ENCODE measurements at places on chromosomes 4 and X.

DNA sequence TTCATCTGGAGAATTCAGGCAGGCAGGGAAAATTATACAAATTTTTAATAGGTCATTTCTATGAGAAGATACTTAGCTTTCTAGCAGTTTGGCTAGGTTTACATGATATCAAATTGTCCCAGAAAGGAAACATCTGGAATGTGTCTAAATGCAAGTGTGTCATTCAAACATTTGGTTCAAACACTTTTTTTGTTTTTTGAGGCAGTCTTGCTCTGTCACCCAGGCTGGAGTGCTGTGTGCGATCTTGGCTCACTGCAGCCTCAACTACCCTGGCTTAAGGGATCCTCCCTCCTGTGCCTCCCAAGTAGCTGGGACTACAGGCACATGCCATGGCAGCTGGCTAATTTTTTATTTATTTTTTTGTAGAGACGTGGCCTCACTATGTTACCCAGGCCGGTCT, 31.6 kb downstream of the SPARCL1 start:
- no peak for DNase-seq

DNA sequence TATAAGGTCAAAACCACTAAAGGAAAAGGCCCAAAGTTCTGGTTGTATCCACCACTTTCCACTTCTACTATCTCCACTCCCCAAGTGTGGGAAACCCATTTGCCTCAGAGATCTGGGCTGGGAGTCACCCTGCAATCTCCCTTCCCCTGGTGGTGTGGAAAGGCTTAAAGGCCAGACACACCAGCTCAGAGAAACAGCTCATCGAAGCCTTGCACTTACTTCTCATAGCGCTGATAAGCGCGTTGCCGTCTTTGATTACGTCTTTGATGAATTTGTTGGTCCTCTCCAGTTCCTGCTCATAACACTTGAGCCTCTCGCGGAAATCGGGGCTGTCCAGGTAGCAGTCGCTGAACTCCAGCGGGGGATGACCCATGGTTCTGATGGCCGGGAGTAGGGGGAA, 647 bp downstream of the OPHN1 start:
- DNase-seq = no peak

DNA sequence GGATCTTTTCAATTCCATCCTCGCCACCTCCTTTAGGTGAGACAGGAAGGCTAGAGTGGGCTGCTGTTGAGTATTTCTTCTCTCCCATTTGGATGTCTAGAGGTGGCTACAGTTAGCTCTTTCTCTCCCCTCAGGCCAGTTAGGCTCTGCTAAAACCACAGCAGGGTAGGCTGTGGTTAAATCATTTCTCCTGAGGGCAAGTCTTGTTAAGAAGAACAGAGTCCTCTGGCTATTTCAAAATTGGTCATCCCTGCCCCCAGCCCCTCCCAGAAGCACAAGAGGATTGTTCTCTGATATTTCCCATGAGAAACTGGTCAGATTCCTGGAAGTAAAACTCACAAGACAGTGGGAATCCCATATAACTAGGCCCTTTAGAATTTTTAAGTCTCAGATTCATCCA, 1359.5 kb downstream of the TECRL start:
- no peak for DNase-seq

- DNase-seq = no peak
These were observed 531.7 kb upstream of the FTHL17 start for GRCh38 chrX:31603411-31604120.

- DNase-seq = no peak
These were observed 45.3 kb downstream of the SHOX start for GRCh38 chrX:675955-676295.

DNA sequence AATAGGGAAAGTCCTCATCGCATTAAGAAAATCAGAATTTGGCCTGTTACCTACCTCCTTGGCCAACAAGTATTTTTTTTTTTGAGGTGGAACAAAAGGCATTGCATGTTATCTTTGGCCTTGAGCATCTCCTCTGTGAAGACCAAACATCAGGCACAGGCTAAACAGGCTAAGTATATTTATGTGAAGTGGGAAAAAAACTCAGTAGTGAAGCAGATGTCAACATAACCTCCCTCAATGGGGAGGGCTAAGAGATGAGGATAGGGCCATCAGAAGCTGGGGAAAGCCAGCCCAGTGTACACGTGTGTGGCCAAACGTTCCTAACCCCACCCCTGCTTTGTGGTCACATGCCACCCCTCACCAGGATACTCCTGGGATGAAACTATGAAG, 102.5 kb downstream of the FNIP2 start:
- no peak for DNase-seq

- DNase-seq = no peak
These were observed 90.0 kb downstream of the AWAT2 start for GRCh38 chrX:69959712-69960111.

DNA sequence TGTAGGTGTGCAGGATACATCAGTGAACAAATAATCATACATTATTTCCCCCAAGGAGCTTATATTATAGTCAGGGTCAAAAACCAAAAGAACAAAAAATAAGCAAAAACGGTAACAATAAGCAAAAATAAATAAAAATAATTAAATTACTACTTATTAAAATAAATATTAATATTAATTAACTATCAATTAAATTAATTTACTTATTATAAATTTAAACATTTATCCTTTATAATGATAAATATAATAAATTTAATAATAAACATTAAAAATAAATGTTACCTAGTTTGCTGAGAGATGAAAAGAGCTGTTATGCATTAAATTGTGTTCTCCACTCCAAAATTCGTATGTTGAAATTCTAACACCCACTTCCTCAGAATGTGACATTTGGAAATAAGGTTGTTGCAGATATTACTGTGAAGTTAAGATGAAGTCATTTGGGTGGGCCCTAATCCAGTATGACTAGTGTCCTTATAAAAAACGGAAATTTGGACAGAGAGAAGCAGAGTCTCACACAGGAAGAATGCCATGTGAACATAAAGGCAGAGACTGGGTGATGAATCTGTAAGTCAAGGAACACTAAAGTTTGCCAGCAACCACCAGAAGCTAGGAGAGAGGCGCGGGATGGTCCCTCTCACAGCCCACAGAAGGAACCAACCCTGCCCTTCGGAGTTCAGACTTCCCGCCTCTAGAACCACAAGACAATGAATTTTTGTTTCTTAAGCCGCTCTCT, 67.2 kb upstream of the IBSP start:
- no peak for DNase-seq

DNA sequence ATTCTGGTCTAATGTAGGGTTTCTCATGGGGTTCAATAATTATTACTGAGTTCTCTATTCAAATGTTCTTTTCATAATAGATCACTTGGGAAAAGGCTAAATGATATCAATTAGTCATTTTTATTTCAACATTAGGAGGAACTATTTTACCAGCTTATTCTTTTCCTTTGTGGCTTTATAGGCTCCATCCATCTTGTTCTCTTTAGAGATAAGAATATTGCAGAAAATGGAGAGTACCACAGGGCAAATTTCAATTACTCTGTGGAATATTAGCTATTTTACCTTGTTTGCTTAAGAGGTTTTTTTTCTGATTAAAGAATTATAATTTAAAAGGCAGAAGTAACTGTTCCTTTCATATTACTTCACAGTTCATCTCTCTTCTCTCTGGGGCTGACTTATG, 55.8 kb downstream of the MAP9 start:
- no peak for DNase-seq

DNA sequence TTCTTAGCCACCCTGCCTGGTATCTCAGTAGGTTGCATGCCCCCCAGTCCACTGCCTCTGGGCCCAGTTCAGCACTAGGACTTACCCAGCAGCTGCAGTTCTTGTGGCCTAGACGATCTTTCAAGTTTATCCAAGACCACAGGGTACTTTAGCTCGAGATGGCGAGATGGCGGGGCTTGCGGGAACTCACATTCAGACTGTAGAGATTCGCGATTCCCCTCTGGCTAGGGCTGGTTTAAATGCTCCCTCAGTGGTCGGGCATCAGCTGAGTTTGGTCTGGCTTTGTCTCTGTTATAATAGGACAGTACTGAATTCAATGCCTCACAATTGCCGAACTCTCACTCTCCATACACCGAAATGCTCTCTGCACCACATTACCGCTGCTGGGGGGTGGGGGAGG, 18.4 kb upstream of the RFC1 start:
- DNase-seq = no peak

- no peak for DNase-seq
These were observed 92.5 kb downstream of the SORBS2 start for GRCh38 chr4:185719500-185719858.

DNA sequence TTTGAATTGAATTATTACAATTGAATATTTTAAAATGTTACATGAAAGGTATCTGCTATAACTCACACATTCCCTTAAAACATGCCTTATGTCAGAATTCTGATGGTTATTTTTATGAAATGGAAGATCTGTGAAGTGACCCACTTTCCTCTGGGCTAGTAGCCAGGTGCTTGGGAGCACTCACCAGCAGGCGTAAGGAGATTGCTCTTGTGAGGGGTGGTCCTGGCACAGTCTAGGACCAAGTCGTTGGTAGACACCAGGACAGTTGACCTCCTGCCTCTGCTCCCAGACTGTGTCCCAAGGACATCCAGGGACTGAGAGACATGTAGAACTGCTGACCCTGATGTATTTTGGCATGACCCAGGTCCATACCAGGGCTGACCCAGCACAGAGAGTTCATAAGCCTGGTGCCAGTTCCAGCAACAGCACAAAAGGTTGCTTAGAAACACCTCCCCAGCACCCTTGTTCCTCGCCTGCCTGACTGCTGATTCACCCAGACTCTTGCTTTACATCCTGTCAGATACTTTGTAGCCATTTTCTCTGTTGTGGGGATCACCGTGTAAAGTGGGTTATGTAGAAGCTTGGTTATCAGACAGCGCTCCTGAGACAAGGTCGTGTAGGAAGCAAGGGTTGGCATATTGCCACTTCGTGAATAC, 48.5 kb downstream of the NELFA start:
- DNase-seq = no peak

GRCh38 chr4:98110214-98110613, 33.1 kb downstream of the STPG2 start:
- DNase-seq = no peak

- DNase-seq = no peak
These were observed 283.7 kb downstream of the PACRGL start for GRCh38 chr4:20983763-20984575.

DNA sequence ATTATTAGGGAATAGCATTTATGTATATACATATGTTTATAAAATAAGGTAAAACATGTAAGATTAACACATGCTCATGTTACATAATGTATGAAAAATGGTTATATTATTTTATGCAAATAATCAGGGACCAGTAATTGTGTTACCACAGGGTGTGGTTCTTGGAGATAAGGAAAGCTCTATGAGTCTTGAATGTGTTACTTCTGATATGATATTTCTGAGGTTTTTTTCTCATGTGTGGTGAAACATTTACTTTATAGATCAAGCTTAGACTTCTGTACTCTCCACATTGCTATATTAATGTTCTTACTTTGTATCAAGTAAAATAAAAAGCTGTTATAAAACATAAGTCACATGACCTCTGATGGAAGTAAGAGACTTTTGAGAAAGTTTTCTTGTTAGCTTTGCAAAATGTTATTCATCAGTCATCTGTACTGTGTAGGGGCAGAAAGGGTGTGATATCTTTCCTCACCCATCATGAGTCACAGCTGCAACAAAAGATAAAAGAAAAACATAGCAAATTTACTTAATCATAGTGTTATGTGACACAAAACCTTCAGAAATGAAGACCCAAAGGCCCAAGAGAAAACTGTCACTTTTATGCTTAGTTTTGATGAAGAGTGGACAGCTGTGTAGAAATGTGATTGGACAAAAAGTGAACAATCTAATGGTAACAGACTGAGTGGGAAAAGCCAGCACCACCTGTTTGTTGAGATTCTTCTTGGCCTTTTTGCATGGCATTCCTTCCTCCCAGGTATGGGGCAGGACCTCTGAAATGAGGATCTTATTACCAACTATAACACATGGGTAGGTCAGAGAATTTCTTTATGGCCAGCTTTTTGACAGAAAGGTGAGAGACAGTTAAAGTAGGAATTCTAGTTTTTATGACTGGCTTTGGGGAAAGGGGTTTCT, 632.3 kb downstream of the PDHA2 start:
- no peak for DNase-seq

GRCh38 chr4:25875281-25875745, 12.5 kb upstream of the SEL1L3 start:
- no peak for DNase-seq

GRCh38 chr4:41600243-41600912, 62.4 kb downstream of the LIMCH1 start:
- no peak for DNase-seq

- DNase-seq = no peak
These were observed 4.9 kb downstream of the STATH start for GRCh38 chr4:70000711-70001110.

DNA sequence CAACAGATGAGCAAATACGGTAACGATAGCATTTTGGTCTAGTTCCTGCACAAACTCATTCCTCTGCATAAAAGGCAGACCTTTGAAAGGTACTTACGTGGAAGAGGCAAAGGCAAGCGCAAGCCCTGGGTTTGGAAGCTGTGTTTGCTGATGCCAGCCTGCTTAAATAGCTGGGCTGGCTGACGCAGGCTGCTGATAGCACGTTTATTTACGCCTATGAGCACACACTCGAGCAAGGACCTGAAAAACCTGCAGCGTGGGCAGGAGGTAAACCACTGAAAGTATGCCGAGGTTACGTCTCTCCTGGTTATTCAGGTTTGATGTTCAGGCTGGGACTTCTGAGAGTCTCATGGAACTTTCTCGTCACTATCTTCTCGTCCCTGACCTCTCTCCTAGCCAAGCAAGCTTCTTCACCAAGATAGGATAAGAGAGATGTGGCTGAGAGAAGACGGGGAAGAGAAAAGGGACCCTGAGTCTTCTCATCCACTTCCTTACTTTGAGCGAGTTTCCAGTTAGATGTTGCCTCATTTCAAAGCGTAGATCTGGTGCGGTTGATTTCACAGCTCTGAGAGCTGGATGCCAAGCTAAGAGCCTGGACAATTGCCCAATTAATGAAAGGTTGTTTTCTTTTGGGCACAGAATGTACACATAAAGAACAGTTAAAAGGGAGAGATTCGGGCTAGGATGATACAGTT, at the start of gene HOPX:
Gene HOPX (minus strand): TSS at position 139 of the 695 bp plus-strand sequence. CDS start 23,480 bp downstream, outside the sequence.
- no peak for DNase-seq

DNA sequence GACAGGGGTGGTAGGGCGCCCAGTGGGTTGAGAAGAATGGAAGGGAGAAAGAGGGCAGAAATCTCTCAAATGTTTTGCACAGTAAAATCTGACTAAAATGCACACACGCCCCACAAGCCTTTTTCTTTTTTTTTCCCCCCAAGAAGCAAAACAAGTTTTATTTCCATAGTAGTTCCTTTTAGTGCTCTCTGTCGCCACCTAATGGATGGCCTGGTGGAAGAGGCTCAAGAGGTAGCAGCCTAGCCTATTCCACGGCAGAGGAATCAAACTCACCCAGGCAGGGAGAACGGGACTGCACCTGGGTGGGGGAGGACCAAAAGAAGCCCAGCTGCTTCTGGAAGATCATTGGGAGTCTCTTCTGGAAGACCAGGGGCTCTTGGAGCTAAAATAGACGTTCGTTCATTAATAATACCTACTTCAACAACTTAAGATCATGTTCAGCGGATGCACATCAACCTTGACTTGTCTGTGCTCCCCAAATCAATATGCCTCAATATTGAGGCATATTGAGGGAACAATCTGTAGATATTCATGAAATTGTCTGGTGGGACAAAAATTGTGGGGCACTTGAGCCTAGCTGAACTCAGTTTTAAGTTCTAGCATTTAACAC, 31.6 kb upstream of the IRAK1 start:
- peak; percentile 20 for DNase-seq

GRCh38 chr4:134326866-134327265, 125.3 kb upstream of the PABPC4L start:
- DNase-seq = no peak

- DNase-seq = no peak
These were observed 753.3 kb downstream of the ADGRL3 start for GRCh38 chr4:61953386-61953785.

- no peak for DNase-seq
These were observed 44.0 kb upstream of the MXD4 start for GRCh38 chr4:2305766-2306501.

- no peak for DNase-seq
These were observed 10.1 kb downstream of the FGFRL1 start for GRCh38 chr4:1021386-1022050.
